ENCODE measurements at places on chromosomes 7 and 10. TPM values are rescaled to one million over a fixed set of nuclear protein-coding genes. Genes with fewer than 3 reads are reported as not detected.
A peak's percentile ranks its signal among the peaks of the same experiment; 100 is the strongest.

PPP1R9A gene
- 47.9 TPM for total RNA-seq

ETV1 gene
- 45.3 TPM for total RNA-seq

HYAL4 gene
- total RNA-seq, result not detected

ADAM22 gene
- total RNA-seq, result 8.5 TPM

EPDR1 gene
- 46.9 TPM for total RNA-seq

AASS gene
- total RNA-seq, result 54.3 TPM

MACROH2A2 gene
- total RNA-seq, result 6.7 TPM

NAT16 gene
- total RNA-seq, result not detected

UPK3BL2 gene
- 31.6 TPM for total RNA-seq

GRCh38 chr10:124596116-124596785 is 134.6 kb downstream of the LHPP start:
- DNase-seq, result no peak

DNA sequence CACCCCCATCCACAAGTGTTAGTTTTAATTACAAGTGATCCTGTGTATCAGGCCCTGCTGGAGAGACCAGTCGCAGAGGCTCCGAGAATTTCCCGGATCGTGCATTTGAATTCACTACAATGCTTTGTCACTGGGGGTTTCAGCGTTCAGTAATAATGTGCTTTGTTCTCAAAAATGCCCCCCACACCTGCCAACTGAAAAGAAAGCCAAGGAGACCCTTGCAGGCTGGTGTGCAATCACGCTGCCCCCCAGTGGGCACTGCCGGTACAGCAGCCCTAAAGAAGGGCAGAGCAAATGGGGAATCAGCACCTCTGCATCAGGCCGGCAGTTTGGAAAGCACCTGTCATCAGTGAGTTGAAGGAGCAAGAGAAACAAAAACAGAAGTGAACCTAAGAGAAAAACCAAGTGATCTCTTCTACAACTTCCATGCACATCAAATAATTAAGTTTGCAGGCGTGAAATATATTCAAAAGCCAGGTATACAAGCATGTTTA is 177.6 kb downstream of the PARD3 start:
- DNase-seq, result peak; percentile 81

DNA sequence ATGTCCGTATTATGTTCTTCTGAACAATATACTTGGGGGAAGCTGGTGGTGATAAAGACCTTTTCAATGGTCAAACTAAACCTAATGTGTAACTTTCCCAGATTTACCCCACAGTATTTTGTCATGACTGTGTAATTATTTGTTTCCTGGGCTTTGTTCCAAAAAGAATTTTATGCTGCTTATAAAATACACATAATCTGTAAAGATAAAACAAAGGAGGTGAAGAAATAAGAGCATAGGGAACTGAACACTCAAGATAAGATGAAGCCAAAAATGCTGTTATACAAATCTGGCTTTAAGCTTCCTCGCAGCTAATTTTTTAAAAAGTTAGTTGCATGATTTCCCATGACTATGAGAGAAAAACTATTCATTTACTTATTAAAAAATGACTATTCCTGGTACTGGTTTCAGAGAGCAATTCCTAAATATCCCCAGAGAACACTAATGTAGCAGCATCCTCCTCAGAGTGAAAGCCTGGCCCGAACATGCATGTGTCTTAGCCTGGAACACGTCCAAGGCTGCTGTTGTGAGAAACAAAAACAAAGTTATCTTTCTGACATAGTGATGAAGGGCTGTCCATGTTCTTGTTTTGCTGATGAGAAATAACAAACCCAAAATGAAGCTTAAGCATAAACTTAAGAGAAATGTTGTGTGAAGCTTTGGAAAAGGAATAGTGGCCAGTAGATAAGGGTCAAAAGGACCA is 33.9 kb downstream of the MALSU1 start:
- no peak for DNase-seq

- DNase-seq, result no peak
These were observed 2.5 kb downstream of the ANTXRL start for GRCh38 chr10:46289209-46289810.

DNA sequence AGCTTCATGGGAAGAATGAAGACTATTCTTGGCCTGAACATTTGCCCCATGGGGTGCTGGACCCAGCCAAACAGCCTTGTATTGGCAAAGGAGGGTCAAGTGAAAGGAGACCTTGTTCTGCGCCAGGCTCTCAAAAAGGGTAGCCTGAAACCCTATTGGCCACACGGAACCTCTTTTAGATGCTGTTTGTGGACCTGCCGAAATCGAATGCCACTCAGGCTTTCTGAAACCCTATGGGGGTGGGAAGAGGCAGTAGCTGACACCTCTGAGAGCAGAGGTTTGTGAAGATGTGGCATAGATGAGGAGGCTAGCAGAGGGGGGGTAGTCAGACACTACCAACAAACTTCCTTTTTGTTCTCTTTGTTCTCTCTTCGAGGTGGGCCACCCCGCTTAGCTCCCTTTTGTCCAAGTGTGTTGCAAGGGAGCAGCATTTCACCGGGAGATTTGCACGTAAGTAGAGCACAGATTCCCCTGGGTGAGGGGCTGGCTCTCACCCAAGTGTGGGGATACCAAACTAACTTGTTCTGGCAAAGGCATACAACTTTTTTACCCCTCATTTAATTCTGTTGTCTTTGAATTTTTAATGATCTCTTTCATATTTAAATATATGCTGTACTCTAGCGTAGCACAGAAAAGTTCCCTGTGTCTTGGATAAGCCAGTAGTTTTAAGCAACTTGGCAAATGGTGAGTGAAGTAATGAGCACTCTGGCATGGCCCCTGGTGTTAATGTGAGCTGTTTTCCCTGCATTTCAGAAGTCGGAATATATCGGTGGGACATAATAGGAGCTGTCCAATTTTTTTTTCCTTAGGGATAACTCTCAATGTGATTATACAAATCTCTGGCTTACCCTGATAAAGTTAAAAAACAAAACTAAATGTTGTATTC is 107.7 kb downstream of the SEPTIN7 start:
- no peak for DNase-seq

DNA sequence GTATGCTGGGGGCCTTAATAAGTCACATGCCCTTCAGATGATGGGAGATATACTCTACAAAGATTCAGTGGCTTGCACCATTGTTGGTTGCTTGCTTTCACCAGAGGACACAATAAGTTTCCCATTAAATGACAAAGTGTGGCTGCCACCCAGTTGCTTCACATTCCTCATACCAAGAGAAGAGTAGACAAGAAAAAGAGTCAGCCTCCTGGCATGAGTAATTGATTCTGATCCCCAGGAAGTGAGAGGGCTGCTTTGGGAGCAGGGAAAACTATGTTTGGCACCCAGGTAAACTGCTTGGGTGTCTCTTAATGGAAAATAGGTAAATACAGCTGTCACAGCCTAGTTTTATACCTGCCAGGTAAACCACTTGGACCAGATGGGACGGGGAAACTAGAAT is 66.7 kb upstream of the IL6 start:
- no peak for DNase-seq

DNA sequence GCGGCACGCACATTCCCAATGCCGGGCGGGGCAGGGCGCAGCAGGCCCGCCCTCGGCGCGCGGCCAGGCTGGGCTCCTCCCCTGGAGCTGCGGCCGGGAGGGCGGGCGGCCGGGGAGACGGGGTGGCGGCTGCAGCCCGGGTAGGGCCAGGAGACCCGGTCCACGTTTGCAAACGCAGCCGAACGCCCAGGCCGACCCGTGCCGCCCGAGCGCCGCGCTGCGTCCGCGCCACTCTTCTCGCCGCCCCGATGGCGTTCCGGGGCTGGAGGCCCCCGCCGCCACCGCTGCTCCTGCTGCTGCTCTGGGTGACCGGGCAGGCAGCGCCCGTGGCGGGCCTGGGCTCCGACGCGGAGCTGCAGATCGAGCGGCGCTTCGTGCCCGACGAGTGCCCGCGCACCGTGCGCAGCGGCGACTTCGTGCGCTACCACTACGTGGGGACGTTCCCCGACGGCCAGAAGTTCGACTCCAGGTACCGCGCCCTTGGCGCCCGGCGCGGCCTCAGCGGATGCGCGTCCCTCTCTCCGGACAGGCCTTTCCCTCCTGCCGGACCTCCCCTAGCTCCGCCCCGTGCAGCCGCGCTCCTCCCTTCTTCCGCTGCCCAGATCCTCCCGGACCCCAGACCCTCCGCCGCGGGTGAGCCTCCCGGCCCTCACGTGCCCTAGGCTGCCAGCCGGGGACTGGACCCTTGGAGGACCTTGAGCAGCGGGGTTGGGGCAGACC is at the start of gene FKBP9:
Gene FKBP9, plus strand, starts transcription at position 115 of the 720 bp plus-strand sequence. Its CDS starts 134 bp downstream, at position 249.
- DNase-seq, result peak; percentile 92

DNA sequence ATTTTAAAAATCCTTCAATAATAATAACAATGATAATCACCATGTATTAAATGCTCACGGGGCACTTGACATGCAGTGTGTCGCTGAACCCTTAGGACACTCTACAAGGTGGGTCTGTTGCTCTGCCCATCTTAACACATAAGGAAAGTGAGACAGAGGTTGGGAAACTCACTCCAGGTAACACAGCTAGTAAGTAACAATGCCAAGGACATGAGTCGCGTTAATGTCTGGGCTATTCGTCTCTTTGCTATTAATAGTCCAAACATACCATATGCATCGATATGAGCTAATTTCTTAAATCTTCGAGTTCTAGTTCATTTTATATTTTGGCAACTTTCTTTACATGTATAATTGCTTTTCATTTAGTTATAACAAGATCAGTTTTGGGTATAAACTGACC is 79.5 kb downstream of the BEND7 start:
- no peak for DNase-seq

DNA sequence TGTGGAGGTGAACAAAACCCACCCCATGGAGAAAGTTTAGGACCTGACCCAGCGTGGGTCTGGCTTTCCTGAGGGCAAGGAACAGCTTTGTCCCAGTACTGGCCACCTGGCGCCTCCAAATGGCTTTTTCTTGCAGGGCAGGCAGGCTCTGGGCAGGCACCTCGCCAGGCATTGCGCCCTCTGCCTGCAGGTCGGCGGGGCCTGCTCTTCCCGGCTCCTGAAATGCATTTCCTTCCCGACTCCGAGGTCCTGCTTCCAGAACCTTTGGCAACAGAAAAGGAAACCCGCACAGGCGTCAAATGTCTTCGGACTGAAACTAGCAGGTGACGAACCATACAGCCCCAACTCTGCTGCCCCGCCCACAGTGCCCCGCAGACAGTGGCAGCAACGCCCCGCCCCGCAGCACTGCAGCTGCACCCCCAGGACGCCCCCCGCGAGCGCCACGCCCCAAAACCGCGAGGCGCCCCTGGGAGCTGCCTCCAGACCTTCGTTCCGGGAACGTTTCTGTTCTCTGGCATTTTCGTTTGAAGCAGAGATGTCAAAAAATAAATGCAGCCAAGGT is 65.5 kb downstream of the C10orf143 start:
- DNase-seq, result no peak

GRCh38 chr7:112398534-112398933 is 51.7 kb upstream of the IFRD1 start:
- DNase-seq, result no peak

DNA sequence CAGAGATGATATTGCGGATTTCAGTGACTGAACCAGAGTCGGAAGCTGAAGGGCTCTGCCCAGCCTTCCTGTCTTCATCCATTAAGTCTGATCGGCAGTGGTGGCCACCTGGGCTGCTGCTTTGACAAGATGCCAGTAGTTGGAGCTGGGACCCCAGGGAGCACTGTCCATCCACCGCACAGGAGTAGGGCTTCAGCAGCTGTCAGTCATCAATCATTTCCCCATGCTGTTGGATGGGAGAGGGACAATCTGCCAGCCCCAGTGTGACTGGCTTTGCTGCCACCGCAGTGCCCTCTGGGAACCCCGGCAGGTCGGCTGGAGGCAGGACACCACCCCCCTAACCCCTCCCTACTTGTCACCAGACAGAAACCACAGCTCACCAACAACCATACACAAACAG is 23.0 kb upstream of the GPR146 start:
- no peak for DNase-seq

GRCh38 chr10:131111471-131112080 is 199.9 kb downstream of the TCERG1L start:
- DNase-seq, result no peak

DNA sequence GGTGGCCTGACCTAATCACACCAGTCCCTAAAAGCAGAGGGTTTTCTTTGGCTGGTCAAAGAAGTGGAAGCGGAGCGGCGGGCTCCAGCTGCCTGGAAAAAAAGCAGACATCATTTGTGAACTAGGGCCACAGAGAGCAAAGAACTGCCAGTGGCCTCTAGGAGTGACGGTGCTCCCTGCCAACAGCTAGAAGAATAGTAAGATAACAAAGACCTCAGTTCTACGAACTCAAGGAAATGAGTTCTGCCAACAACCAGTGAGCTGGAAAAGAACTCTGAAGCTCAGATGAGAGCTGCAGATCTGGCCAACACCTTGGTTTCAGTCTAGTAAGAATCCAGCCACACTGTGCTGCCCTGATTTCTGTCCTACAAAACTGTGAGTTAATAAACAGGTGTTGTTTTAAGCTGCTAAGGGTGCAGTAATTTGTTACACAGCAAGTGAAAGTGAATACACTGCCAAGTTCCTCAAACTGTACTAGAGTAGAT is 178.0 kb downstream of the SRPK2 start:
- DNase-seq, result no peak

- DNase-seq, result no peak
These were observed 130.3 kb upstream of the POT1 start for GRCh38 chr7:125059861-125060456.

- DNase-seq, result no peak
These were observed 515.9 kb downstream of the PARD3 start for GRCh38 chr10:34299105-34299611.

- no peak for DNase-seq
These were observed 68.8 kb downstream of the TMEM168 start for GRCh38 chr7:112721366-112721765.

DNA sequence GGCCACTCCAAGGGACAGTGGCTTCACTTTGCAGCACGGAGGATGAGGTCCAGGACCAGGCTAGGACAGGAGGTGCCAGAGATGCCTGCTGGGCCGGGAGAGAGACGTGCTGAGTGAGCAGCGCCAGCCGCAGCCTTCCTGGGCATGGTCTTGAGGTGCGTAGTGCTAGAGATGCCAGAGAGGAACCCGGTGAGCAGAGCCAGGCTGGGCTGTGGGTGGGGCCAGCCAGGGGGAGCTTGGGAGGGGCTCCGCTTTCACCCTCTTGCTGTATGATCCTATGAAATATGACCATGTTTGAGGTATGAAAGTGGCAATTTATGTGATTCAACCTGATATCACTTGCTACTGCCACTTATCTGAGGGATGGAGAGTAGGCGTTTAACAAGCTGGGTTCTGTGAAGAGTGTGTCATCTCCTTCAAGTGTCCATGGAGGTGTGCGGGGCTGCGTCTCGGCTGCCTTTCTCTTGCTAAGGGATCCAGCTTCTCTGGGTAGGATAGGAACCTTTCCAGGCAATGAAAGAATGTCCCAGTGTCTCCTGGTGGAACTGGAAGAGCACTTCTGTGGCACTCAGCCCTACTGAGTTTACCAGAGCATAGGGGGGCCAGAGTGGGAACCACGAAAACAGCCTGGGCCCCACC is 518.4 kb upstream of the FOXK1 start:
- DNase-seq, result no peak

DNA sequence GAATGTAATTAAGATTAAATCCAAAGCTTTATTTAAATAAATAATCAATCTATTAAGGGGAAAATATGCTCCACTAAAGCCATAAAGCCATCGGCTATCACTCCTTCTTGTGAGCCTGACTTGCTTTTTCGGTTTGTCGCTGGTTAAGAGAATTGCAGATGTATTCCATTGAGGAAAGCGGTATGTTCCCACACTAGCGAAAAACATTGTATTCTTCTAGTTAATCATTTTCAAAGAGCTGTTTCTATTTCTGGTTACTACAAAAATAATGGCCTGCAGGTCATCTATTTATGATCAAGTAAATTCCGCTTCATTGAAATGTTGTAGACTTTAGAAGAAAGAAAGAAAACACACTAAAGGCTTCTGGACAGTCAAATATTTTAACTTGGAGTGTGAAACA is 173.4 kb downstream of the CACNB2 start:
- DNase-seq, result no peak

- no peak for DNase-seq
These were observed 54.9 kb downstream of the PTEN start for GRCh38 chr10:87918254-87918859.

Data from sciatic nerve (tissue), 2 donors.